Activated effector memory CD4-positive, alpha-beta T cell treated with Interleukin-2 at 50 U/mL for 16 hours (primary cell): ENCODE measurements at places on chromosomes 6 and 20.

DNA sequence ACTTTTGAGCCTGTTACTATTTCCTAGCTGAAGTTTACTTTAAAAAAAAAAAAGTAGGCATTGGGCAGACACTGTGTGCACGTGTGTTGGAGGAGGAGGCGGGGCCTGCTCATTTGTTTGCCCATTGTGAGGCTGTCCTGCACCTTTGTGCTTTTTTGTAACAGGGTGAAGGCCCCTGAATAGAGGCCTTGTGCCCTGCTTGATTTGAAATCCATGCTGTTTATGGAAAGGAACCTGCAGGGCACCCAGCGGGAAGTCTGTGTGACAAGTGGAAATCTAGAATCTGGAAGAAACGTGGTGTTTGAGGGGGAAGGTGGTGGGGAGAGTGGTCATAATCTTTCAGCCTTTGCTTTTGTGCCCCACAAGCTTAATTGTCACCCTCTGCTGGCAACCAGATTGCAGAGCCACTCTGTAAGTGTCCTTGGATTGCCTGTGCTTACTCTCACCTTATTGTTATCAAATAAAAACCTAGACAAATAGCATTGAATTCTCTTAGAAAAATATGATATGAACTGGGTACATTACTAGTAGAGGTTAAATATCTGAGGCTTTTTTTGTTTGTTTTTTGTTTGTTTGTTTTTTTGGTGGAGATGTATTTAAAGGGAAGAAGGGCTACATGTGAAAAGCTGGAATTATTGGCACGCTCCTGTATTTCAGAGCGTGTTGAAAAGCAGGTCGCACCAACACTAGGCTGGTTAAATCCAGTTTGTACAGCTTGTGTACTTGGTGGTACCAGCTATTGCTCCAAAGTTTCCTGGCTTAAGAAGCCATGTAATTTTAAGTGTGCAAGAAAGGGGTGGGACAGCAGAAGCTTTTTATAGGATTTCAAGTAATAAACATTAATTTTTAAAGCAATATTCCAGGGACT is 156.3 kb downstream of the ARID1B start:
- no peak for DNase-seq

GRCh38 chr20:24253321-24253720 is 216.1 kb upstream of the SYNDIG1 start:
- no peak for DNase-seq

GRCh38 chr6:169425628-169426370 is 172.2 kb upstream of the THBS2 start:
- DNase-seq: no peak

DNA sequence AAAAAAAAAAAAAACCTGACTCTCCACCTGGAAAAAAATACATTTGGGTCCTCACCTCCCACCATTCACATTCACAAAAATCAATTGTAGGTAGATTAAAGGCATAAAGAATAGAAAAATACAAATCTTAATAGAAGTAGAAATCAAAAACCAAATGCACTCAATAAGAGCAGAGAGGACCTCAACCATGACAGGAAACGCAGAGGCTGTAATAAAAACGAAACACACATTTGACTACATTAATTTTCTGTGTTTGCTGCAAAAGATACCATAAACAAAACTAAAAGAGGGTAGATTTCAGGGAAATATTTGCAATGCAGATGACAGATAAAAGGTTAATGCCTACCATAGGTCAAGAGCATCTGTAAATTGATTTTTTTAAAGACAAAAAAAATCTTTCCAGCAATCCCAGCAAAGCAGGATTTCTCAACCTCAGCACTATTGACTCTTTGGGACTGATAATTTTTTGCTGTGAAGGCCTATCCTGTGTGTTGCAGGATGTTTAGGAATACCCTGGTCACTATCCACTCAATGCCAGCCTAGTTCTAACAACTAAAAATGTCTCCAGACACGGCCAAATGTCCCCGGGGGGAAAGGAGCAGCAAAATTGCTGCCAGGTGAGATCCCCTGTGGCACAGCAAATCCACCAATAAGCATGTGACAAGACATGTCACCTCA is 9.1 kb downstream of the ETV7 start:
- DNase-seq: no peak

DNA sequence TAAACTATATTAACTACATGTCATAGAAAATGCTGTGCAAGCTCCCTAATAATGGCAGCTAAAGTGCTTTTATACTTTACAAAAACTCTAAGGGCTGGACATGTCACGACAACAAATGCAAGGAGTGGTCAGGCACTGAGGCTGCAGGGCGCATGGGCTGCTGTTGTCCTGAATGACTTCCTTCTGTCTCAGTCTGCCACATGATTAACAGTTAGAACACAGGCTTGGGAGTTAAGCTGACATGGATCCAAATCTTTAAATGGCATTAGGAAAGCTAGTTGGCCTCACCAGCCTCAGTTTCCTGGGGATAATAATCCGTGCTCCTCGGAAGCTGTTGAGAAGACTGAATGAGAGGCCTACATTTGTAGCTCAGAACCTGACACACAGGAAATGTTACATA is 57.4 kb downstream of the PREP start:
- no peak for DNase-seq

GRCh38 chr6:142665393-142665792 is 279.6 kb downstream of the HIVEP2 start:
- DNase-seq: no peak

GRCh38 chr6:53280207-53280606 is 68.5 kb downstream of the ELOVL5 start:
- no peak for DNase-seq

GRCh38 chr6:36419310-36419709 is 23.3 kb downstream of the PXT1 start:
- DNase-seq: no peak

- DNase-seq: no peak
These were observed 75.3 kb downstream of the SLC23A2 start for GRCh38 chr20:4925842-4926530.

DNA sequence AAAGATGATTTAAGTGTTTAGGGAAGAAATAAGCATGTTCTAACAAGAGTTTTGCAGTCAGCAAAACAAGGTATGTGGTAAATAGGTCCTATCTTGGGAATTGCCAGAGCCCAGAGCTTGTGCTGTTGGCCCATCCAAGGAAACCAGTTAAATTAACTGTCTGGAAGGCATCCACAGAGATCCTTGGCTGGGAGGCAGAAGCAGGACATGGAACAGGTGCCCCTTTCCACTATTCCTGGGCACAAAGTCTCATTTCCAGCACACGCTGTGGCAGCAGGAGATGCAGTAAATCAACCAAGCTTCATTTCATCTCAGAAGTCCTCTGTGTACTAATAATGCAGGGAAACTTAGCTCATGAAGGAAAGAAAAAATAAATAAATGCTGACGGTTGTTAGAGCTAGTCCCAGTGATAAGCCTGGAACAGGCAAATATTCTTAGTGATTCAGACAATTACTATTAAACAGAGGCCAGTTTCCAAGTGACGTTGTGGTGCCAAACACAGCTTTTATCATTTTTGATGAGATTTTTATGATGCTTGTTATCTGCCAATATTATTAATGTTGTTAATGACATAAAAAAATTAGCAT is 39.8 kb upstream of the SNAP25 start:
- no peak for DNase-seq

DNA sequence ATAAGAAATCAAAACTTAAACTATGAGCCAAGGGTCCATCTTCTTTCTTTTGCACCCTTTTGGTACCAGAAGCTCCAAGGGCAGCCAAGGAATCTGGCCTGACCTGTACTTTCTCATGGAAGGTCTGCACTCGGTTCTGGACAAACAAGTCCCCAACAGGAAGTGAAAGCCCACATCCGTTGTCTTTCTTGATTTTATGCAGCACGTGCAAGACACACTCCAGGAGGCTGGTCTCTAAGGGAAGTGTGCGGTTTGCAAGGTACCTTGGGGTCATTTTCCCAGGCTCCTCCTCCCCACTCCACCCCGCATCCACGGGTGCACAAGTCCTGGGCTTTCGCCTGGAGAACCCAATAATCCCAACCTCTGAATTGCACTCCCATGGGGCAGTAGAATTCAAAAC is 101.9 kb downstream of the NFATC2 start:
- no peak for DNase-seq

- DNase-seq: no peak
These were observed 144.2 kb downstream of the CARMIL1 start for GRCh38 chr6:25423358-25423757.

- no peak for DNase-seq
These were observed 49.2 kb downstream of the BLOC1S5 start for GRCh38 chr6:8014947-8015346.

DNA sequence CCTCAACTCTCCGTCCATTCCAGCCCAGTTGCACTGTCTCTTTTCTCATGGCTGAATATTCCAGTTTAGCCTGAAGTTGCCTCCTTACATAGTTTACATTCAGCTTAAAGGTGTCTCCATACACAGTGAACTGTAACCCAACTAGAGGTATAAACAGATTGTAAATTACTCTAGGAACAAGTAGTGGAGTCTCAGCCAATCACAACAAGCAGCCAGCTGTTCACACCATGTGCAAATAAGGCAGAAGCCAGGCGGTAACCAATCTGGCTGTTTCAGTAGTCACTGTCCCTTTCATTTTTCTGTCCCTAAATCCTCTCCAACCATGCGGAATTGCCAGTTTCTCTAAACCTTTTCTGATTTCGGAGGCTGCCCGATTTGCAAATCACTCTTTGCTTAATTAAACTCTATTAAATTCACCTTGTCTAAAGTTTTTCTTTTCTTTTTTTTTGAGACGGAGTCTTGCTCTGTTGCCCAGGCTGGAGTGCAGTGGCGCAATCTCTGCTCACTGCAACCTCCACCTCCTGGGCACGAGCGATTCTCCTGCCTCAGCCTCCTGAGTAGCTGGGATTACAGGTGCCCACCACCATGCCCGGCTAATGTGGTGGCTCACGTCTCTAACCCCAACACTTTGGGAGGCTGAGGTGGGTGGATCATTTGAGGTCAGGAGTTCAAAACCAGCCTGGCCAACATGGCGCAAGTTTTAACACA is 37.6 kb upstream of the GFOD1 start:
- no peak for DNase-seq

GRCh38 chr6:168293636-168294530 is 25.7 kb downstream of the DACT2 start:
- no peak for DNase-seq

GRCh38 chr6:32664827-32665362 is 1.6 kb downstream of the HLA-DQB1 start:
- no peak for DNase-seq

- peak; percentile 18 for DNase-seq
These were observed 155.6 kb upstream of the SNX9 start for GRCh38 chr6:157667211-157668008.

DNA sequence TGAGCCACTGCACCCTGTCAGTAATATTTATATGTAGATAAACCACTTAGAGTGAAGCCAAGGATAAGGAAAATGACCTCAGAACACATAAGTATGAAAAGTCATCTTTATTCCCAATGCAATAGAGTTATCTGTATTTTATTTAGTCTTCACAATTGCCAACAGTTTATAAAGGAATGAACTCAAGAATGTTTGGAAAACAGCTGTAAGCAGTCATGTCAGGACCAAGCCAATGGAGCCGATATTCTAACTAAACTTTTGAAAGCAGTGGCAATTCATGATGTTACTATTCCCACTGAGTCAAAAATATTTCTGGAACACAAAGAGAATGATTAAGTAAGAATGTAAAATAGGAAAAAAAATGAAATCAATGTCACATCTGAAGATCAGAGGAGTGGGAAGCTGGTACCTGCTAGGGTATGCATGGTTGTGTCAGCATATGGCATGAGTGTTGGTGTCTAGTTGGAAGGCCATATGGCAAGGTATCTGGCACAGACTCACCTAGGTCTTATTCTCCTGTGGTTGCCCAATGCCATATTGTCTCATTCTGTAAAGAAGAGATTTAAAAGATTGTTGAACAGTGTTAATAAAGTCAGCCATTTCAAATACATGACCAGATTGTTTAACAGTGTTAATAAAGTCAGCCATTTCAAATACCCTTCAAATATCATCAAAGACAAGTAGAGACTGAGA is 118.2 kb downstream of the ADAT2 start:
- no peak for DNase-seq

DNA sequence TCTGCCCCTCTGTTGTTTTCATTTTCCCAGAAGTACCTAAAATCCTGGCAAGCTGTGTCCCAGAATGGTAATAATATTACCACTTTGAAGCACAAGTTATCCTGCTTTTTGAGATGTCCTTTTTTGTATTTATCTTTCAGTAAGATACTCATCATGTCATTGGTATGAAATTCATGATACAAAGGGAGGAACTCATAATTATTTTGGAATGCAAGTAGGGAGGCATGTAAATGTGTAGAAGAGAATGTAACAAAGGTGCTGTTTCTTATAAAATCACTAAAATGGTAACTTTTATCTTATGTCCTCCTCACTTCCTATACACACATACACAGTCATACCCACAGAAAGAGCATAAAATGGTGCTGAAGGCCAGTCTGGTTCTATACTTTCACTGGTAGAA is 109.9 kb downstream of the CD2AP start:
- DNase-seq: no peak
